C1 segment of cervical spinal cord (tissue), 14 donors: ENCODE measurements at places on chromosomes 3 and 15.

GRCh38 chr3:19931180-19931692 lies 2.8 kb downstream of the EFHB start:
- no peak for DNase-seq

DNA sequence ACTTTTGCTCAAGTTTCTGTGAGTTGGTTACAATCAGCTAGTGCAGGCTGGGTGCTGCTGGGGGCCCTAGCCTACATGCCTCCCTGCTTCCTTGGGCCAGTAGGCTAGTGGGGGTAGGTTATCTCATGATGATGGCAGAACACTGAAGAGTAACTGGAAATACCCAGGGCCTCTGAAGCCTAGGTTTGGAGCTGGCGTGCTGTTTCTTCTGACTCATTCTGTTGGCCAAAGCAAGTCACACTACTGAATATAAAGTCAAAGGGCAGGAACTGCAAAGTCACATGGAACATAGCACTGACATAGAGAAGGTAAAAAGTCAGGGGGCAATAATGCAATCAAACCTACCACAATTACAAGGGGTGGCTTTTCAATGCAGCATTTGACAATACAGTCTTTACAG lies 34.5 kb downstream of the RASGRP1 start:
- DNase-seq = no peak

DNA sequence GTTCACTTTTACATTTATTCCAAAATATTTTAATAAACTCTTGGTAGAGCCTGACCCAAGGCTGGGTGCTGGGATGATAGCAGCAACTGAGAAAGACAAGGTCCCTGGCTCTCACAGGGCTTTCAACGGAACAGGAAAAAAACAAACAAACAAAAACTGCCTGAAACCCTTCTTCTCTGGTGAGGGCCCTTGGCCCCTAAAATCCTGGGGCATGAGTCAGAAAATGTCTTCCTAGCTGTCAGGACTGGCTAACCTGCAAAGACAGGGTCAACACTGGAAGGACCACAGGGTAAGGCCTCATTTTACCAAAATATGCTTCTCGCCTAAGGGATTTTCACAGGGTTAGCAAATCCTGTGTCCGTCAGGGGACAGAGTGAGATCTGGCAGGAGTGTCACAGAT lies 45.7 kb upstream of the WNT5A start:
- DNase-seq = no peak

DNA sequence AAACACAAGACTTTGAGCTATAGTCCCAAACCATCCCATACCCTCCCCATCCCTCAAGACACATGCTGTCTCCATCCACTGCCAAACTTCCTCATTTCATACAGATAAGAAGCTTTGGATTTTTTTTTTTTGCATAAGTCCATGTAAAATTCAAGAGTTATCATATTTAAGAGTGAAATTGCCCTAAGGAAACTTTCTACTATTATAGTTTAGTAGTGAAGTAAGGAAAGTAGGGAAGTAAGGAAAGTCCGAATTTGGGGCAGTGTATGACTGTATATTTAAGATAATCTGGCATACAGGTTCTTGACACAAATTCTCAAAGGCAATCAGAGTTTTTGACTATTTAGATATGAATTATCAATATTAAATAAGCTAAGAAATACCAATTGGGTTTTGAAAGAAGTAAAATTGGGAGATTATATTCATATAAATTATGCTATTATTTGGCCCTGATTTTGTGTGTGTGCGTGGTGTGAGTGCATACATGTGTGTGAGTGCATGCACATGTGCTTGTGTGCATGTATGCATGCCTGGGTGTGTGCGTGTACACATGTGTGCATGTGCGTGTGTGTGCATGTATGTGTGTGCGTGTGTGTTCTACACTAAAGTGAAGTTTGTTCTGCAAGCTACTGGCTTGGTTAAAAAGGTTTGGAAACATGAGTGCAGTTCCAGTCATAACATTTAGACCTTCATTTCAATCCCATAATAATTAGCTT lies 83.6 kb upstream of the MBNL1 start:
- no peak for DNase-seq

- no peak for DNase-seq
These were observed 20.1 kb downstream of the DUSP7 start for GRCh38 chr3:52036222-52036694.

DNA sequence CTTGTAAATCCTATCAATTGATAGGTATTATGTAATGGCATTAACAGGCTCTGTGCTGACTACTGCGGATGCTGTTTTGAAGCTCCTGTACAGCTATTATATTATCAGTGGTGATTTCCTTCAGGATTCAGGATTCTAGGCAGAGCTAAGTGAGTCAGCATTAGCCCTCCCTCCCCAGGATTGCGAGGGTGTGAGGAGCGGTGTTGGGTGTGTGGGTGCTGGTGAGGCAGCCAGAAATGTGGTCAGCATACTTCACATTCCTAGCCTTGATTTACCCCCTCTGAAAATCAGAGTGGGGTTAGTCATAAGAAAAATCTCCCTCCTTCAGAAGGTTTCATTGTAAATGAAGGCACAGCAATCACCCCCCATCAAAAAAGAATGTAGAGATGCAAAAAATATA lies 72.5 kb downstream of the SNTN start:
- no peak for DNase-seq

DNA sequence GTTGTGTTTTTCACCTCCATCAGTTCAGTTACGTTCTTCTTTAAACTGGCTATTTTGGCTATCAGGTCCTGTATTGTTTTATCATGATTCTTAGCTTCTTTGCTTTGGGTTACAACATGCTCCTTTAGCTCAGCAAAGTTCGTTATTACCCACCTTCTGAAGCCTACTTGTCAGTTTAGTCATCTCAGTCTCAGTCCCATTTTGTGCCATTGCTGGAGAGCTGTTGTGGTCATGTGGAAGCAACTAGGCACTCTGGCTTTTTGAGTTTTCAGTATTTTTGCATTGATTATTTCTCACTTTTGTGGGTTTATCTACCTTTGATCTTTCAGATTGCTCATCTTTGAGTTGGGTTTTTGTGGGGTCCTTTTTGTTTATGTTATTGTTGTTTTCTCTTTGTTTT lies 151.3 kb downstream of the CFAP20DC start:
- DNase-seq = no peak

GRCh38 chr3:155462672-155463071 lies 169.2 kb upstream of the STRIT1 start:
- DNase-seq = no peak
